ENCODE measurements at places on chromosomes 5 and 9.

DNA sequence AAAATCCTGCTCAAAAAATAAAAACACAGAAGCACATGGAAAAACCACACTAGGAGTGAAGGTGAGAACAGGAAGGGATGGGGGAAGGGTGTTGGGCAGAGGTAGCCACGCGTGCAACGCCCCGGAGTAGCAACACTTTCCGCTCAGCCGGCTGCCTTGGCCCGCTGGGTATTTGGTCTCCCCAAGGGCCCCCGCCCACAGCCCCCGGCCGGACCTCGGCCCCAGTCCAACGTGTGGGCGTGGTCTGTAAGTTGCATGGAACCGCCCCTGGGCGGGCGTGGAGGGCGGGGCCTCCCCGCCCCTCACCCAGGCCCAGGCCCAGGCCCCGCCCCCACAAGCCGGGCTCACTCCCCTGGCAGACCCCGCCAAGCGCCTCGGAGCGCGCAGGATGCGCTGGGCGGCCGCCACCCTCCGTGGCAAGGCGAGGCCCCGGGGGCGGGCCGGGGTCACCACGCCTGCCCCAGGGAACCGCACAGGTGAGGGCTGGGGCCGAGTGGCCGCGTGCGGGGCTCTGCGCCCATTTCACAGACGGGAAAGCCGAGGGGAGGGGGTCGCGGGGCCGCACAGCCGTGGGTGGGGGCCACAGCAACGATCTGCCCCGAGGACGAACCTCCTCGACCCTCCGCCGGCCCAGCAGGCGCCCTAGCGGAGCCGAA lies at the start of gene SUSD3:
Gene SUSD3, plus strand, starts transcription at position 347 of the 656 bp plus-strand sequence. Its CDS starts 42 bp downstream, at position 389.
- no peak for DNase-seq

DNA sequence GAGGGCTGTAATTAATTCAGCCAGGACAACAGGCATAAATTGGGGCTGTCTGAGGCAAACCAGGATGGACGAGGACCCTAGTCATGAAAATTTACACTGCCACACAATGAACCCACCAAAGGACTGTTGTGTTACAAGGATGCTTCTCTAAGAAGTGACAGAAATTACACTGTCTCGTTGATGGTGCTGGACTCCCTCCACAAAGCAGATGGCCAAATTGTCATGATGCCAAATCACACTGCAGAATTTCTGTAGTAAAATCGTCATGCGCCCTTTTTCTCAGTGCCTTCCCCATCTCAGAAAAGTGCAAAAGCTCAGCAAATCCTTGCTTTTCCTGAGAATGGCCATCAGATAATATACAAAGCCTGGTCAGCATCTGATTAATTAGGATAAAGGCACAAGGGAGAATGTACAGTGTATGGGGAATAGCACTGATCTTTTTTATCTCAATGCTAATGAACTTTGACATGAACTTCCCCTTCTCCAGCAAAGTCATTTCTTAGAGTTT lies 545.8 kb downstream of the CSNK1G3 start:
- no peak for DNase-seq

DNA sequence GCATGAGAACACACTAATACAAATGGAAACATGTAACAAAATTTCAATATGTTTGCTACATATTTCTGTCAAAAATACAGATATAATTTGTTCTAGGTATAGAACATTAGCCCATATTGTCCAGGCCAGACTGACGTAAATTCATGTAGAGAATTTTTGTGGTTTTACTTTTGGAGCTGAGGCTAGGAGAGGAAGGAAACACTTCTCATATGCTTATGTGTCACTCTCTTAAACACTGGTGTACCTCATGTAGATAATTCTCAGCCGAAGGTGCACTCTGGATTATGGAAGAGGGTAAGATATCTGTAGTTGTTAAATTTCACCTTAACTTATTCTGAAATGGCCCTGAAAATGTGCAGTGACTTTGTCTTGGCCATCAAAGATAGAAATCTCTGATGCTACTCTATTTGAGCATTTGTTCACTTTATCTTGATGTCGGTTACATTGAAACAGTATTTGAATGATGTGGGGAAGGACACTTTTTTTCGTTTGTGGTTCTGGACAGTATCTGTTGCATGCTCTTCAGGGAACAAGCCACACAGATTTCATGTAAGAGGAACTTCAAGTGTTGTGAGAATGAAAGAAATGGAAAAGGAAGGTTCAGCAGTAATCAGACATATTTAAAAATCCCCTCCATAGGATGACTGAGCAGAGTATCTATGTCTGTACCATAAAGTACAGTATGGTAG lies 202.7 kb downstream of the SPATA31D1 start:
- DNase-seq = no peak

DNA sequence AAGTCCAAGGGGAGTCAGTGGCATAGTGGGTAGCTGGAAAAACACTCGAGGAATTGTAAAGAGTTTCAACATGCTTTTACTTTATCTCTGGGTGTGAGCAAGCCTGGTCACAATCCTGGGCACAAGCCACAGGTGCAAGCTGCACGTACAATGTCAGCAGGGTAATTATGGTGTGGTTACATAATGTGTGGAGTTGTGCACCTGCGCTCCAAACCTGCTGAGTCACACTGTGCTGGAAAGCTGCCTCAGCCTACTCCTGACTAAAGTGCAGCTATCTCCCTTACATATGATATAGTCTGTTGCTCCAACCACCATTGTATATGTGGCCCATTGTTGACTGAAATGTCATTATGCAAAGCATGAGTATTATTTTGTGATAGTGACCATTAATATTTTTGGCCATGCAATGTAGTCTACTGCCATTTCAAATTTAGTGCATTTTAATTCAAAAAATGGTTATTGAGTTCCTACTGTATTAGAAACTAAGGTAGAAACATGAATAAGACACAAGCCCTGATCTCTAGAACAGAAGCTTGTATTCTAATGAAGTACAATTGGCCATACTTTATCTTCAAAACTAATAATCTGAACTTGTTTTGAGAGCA lies 160.9 kb upstream of the SLC30A5 start:
- no peak for DNase-seq

GRCh38 chr5:85143138-85143537 lies 758.5 kb upstream of the EDIL3 start:
- DNase-seq = no peak

DNA sequence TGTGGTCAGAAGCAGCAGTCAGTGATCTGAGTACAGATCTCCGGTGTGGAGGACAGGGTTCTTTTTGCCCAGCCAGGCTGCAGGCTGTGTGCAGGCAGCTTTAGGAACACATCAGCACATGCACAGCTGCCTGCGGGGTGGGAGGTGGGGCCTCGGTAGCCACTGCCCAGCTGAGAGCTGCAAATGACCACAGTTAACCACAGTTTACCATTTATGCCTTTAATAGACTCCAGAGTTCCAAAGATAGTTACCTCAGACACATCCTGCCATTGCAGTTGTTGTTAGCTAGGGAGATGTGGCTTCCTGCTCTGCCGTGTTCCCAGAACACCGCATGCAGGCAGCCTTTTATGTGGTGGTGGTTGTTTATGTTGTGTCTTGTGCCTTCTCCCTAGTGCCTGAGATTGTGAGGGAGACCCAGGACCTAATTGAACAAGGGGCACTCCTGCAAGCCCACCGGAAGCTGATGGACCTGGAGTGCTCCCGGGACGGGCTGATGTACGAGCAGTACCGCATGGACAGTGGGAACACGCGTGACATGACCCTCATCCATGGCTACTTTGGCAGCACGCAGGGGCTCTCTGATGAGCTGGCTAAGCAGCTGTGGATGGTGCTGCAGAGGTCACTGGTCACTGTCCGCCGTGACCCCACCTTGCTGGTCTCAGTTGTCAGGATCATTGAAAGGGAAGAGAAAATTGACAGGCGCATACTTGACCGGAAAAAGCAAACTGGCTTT lies 10.2 kb downstream of the EXOC3 start:
- DNase-seq = no peak

DNA sequence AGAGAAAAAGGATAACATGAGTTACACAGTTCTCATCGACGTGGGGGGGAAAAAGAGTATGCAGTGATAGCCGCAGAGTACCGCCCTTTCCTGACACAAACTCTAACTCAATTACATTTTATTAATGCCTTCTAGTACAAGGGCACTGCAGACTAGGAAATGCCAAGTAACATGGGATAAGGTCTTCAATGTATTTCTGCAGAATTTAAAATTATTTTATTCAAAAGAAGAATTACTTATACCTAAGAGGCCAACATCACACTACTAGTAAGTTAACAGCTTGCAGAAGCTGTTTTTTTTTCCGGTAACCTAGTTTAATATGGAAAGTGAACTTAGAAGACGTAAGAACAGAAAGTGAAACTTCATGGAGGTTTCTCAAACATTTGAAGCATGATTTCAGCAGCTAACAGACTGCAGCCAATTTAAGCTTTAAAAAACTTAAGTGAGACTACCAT lies 3.9 kb downstream of the SETX start:
- DNase-seq = no peak

DNA sequence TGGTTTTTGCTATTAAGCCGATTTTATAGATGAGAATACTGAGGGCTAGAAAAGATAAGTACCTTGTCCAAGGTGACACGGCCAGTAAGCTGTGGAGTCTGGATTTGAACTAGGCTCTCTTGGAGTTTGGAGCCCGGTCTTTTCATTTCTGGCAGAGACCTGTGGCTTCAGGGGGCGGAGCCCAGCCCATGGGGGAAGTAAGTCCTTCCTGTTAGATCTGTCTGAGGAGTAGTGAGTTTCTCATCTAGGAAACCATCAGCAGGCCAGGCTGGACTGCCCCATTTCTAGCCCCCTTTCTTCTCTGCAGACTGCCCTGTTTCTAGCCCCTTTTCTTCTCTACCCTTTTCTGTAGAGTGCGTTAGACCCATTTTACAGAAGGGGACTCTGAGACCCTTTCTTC lies 521 bp upstream of the PTGS1 start:
- no peak for DNase-seq

- no peak for DNase-seq
These were observed 77.3 kb downstream of the GAPVD1 start for GRCh38 chr9:125338929-125339328.

DNA sequence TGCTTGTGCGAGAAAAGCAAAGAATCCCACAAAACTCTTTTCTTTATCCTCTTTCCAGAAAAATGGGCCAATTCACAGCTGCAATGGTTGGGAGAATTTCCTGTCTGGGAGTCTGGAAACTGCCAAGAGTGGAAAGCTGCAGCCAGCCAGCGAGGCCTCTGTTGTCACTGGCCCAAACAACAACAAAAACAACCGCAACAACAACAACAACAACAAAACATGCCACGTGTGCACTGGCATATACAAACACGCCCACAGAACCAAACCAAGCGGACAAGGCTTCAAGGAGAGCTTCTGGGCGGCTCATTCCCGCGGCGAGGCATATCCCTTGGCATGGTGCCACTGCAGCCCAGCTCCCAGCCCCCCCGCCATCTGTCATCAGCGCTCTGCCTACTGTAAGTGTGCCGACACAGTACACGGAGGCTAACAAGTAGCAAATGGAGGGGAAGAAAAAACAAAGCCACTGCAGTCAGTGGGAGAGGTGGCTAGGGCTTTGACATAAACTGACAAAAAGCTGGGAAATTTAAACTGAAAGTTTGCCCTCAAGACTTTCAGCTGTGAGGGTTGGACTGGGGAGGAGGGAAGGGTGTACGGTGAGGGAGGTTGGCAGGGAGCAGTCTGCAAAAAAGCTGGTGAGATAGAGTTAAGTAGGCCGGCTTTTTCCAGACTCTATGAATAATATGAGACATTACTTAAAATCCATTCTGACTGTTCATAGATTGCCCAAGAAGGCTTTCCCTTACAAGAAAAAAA lies 165.0 kb upstream of the ZNF462 start:
- no peak for DNase-seq

DNA sequence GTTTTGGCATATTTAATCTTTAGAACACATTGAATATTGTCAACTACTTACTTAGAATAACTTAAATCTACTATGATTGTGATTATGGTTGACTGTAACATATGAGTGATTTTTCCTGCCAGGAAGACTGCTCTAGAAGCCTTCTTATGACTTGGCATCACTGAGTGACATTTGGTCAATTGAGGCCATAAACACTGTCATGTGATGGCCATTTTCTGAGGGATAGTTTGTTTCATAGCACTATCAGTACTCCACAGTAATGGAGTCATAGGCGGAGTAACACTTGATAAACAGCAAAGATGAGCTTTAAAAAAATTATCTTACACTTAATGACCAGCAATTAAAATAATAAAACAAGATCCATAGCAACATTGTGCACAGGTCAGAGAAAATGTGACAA lies 31.0 kb downstream of the C9orf40 start:
- DNase-seq = no peak

DNA sequence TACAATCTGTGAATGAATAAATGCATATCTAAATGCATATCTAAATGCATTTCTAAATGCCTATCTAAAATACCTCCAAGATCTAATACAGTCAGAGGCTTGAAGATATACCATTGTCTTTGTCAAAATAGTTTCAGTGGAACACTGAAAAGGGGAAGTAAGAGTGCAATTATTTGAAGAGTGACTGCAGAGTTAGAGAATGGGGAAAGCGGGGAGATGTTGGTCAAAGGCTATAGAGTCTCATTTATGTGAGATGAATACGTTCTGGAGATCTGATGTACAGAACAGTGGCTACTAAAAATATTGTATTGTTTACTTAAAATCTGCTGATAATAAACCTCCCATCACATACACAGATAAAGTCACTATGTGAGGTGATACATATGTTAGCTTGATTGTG lies 1126.2 kb upstream of the CDH9 start:
- DNase-seq = no peak

- DNase-seq = no peak
These were observed 92.8 kb upstream of the PPP2R2B start for GRCh38 chr5:146971401-146971800.

- DNase-seq = no peak
These were observed 54.4 kb downstream of the MRPL36 start for GRCh38 chr5:1745123-1745795.

DNA sequence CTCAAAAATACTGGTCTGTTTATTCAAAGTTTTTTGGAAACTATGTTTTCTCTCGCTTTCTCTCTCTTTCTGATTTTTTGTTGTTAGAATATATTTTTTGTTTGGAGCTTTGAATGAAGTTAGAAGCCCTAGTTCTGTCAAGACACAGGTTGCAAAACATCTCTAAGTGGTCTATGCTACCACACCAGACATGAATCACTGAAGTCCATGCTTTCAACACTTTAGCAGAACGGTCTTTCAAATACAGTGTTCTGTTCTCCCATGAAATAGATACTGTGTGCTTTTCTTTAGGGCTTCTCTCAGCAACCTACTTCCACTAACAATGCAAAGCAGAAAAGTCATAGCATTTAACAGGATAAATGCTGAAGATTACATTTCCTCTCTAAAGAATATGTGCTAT lies 392.5 kb downstream of the TMEM167A start:
- DNase-seq = no peak

GRCh38 chr5:66976108-66976507 lies 220.5 kb downstream of the CD180 start:
- DNase-seq = no peak

DNA sequence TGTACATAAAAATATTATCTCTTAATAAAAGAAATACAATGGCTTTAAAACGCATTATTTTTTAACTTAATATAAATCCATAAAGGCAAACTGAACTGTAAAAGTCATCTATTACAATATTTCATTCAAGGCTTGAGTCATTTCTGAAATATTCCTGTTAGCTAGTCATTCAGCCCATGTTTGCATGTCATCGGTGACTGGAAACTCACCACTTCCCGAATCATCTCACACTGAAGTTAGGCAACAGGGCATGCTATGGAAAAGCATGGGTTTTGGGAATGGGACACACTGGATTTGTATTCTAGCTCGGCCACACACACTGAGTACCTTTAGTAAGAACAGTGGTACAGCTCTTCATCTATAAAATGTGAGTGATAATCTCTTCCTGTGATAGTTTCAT lies 691.1 kb upstream of the C9orf72 start:
- no peak for DNase-seq

- no peak for DNase-seq
These were observed 82.3 kb downstream of the CRB2 start for GRCh38 chr9:123438321-123438720.

- no peak for DNase-seq
These were observed 122.0 kb downstream of the GDNF start for GRCh38 chr5:37717613-37718431.
